ENCODE measurements at places on chromosomes 5 and 9.

- DNase-seq = no peak
Observed at GRCh38 chr9:130483371-130483971, 38.7 kb downstream of the ASS1 start.

- DNase-seq = no peak
Observed at GRCh38 chr9:18632632-18633403, 158.9 kb downstream of the ADAMTSL1 start.

DNA sequence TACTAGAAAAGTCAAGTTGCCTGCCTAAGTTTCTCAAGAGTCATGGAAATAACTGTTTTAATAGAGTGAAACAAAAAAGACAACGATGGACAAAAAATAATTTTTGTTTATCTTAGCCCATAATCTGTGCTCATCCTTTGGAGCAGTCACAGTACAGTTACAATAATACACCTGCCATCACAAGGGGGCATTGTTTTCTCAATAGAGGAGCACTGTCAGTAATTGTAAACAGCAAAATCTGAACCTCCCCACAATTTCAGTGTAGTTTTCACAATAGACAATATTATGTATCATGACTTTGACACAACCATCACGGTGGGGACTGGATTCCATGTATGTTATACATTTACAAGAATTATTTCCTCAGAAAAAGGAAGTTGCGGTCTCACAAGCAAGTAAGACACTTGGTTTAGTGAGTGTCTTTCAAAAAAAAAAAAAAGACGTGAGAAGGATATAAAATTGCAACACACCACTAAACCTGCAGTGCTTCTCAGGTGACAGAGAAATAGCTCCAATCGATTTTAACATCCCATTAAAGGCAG is 586.3 kb downstream of the PTPRD start:
- no peak for DNase-seq

DNA sequence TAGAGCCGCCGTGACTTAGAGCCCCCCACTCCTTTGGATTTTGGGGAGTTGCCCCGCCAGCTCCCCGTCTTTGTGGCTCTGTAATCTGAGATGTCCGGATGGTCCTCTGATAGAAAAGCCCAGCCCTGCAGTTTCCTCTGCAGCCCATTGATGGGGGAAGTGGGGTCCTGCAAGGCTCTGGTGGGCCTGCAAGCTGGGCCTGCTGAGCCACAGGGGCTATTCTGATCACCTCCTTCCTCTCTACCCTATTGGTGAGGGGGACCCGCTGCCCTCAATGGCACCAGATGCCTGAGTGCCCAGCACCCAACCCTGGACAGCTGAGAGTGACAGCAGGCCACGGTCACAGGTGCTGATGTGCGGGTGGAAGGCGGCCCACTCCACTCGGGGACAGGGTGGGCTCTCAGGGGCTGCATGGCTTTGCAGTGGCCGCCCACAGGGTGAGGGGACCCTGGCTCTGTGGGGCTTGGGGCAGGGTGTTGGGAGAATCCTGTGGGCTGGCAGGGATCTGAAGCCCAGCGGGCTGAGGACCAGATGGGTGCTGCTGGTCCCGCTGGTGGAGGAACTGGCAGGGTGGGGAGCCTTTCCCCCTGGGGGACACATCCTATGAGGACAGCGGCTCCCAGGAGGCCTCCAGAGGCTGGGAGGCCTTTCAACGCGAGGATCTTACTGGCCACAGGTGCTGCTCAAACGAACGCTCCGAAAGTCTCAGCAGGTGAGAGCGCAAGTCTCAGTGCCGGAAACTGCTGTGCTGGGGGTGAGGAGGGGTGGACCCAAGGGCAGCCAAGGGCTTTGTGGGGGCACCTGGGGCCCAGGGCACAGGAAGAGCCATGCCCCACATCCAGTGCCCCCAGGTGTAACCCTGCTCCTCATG is 30.0 kb upstream of the LPCAT1 start:
- DNase-seq = no peak

All from suppressor macrophage treated with lipopolysaccharide for 4 hours (primary cell).